ENCODE measurements at places on chromosomes 1 and 21.

DNA sequence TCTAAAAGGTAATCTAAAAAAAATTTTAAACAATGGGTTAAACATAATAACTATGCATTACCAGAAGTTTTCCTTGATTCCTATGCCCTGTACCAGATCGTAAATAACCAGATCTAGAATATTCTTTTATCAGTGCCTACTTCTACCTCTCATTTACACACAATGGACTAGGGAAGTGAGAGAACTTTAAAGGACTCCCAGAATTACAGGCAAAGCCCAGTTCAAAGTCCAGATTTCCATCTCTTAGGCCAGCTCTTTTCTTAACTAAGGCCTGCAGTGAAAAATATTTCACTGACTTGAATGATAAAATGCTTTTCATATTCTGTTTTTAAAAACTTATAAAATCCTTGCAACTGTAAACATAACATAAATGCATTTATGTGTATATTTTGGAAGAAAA, 32.6 kb downstream of the ESRRG start:
- DNase-seq, result no peak

GRCh38 chr1:179137617-179138255, 55.9 kb downstream of the TOR3A start:
- no peak for DNase-seq

- no peak for DNase-seq
These were observed 217.1 kb downstream of the NFIA start for GRCh38 chr1:61299463-61299862.

DNA sequence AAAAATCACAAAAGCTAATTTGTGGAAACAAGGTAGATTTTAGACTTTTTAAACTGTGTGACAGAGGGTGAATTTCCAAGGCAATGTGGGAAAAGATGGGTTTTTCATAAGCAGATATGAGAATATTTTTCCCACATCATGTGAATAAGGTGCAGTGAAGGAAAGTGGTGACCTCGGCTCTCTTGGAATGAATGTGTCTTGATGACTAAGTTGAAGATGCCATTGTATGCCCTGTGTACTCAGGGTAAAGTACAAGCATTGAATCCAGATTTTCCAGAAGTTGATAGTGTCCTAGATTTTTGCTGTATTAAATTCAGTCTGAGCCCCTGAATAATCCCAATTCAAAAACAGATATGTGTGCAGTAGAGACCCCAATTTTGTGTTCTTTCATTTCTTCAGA, 442.6 kb upstream of the ADGRL2 start:
- no peak for DNase-seq

GRCh38 chr1:5423109-5423508, 569.1 kb downstream of the NPHP4 start:
- no peak for DNase-seq

DNA sequence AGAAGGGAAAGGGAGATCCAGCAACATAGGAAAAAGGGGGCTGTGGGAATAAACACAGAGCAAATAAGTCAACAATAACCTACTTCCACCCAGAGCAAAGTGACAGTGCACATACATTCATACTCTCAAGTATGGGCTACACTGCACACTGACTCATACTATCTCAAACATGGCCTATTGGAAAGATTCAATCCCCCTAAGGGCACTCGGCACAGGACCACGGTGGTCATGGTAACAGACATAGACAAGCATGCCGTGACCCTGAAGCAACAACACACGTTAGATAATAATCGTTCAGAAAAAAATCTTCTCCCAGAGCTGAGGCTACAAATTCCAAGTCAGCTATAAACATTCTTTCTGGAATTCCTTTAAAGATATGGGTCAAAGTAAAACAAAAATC, 16.8 kb upstream of the JAK1 start:
- DNase-seq, result no peak

DNA sequence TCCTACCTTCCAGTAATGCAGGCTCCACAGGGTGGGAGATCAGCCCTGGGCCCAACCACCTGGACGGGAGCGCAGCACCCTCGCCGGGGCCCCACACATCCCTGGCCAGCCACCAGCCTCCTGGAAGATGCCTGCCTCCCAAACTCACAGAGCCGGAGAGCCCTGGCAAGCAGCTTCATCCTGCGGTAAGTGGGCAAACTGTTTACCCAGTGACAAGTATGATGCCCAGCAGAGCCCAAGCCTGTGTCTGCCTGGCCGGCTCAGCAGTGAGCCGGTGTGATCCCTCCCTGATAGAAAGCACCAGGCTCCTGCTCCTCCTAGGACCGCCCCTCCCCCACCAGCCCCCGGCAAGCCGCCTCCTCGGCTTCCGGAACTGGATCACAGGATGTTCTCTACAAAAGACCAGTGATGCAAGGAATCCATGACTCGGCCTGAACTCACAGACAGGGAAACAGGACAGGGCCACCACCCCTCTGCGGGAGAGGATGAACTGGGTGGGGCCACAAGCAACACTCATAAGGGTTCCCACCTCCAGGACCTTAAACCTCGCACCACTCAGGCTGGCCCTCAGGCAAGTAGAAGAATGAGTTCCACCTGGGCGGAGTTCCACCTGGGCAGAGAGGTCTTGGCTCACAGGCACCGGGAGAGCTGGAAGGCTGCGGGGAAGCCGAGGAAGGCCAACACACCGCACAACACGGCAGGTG, 7.9 kb downstream of the ACOT7 start:
- peak; percentile 77 for DNase-seq

DNA sequence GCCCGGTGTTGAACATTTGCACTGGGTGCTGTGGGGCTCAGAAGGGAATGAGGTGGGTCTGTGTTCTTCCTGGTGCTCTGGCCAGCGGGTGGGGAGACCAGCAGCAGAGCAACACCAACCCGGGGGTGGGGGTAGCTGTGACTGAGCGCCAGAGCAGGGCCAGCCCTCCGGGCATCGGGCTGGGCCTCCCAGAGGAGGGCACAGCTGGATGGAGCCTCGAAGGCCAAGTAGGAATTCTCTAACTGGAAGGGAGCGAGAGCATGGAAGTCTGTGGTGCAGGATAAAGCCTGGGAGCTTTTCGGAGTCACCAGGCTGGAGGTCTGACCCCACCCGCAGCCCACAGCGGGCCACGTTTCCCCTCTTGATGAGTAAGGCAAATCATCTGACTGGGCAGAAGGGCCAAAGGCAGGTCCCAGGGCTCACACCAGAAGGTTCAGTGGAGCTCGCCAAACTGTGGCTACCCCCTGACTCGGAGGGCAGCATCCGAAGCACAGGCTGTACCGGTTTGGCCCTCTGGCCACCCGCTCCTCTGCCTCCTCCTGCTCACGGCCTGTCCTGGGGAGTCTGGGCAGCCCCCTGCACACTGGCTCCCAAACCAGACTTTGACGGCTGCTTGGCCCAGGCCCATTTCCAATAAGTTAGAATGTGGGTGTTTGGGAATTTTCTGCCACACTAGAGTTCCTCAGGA, 18.8 kb downstream of the SLC1A7 start:
- DNase-seq, result no peak

- DNase-seq, result no peak
These were observed 943.4 kb downstream of the TTLL7 start for GRCh38 chr1:83055391-83056170.

DNA sequence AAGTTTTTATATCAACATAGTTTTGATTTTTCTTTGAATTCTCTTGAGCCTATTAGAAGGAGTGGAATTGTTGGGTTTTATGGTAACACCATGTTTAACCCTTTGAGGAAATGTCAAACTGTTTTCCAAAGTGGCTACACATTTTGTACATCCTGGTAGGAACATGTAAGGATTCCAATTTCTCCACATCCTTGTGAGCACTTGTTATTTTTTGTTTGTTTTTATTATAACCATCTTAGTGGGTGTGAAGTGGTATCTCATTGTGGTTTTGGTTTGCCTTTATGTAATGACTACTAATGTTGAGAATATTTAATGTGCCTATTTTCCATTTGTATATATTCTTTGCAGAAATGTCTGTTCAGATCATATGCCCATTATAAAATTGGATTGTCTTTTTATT, 120.5 kb downstream of the FGGY start:
- DNase-seq, result no peak

GRCh38 chr1:32806290-32806689, 10.9 kb downstream of the YARS1 start:
- DNase-seq, result no peak

GRCh38 chr1:116514708-116515525, 55.9 kb downstream of the CD58 start:
- no peak for DNase-seq

- no peak for DNase-seq
These were observed 210.2 kb downstream of the LRRC7 start for GRCh38 chr1:69777971-69778370.

DNA sequence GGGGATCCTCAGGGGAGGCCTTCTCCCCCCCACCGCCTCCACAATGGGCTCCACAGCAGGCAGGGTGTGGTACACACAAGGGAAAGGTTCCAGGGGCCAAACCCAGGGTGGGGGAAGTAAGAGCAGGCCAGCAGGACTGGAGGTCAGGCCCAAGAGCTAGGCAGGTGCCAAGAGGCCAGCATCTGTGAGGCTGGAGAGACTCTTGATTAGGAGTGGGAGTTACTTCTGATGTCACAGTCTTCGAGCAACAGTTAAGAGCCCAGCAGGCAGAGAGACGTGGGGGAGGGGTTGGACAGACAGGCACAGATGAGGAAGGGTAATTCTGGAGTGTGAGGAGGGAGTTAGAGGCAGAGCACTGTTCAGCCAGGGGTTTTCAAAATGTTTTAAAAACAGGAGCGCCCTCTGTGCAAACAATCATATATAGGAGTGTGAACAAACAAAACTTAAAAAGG, 55.8 kb downstream of the SLC9A1 start:
- no peak for DNase-seq

DNA sequence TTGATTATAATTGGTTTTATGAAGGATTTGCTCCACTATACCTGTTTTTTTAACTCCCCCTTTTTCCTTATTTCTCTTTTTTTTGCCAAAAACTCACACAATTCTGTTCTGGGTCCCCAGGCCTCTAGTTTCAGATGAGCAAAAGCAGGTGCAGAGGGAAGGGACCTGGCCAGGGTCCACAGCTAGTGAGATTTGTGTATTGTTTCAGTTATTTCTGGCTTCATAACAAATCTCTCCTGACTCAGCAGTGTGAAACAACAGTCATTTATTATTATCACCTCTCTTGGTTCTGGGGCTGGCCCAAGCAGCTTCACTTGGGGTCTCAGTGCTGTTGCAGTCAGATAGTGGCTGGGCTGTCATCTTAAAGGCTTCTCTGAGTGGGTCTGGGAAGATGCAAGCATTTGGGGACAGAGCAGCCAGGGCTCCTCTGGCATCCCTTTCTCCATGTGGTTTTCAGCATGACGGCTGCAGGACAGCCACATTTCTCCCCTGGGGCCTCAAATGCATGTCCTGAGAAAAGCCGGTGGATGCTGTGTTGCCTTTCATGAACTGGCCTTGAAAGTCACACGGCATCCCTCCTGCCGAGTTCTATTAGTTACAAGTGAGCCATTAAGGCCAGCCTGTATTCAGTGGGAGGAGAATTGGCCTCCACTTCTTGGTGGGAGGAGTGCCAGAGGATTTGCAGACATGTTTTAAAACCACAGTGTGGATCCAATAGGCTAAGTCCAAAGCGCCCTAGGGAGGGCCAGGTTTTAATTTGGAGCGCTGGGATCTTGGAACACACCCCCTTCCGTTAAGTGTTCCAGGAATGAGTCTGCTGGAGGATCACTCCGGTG, 137.1 kb downstream of the CAMTA1 start:
- peak; percentile 87 for DNase-seq

DNA sequence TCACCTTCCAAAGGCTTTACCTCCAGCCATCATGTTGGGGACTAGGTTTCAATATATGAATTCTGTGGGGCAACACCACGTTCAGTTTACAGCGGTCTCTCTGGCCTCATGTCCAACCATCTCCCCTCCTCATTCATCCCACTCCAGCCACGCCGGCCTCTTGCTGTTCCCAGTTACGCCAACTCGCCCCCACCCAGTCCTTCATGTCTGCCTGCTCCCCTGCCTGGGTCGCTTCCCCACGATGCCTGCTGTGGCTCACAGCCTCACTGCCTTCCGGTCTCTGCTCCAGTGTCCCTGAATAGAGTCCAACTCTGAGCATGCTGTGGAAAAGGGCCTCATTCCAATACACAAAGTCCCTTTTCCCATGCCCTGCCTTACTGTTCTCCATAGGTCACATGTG, 193.8 kb downstream of the KIF26B start:
- DNase-seq, result no peak

DNA sequence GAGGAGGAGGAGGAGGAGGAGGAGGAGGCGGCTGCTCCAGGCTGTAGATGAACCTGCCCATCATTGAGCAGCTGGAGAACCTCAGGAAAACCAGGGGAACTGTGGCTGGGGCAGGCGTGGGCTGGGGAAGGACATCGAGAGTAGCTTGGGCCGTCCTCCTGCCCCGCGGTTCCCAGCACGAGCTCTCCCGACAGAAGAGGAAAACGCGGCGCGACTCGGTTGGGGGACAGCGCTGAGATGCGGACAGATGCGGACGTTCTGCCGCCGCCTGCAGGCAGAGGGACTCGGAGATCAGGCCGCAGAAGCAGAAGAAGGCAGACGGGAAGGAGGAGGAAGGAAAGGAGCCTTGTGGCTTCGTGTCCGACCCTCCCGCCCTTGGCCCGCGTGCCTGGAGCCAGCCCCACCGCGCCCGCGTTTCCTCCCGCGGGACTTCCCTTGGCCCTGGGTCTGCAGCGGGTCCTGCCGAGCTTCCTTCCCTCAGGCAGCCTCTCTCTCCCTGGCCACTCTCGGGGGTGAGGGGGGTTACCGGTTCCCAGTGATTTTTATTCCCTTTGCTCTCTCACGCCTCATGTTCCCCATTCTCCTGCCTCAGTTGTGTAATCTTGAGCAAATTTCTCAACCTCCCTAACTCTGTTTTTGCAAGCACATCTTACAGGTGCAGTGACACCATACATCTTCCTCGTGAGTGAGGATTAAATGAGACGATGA, 1.7 kb upstream of the TNFRSF9 start:
- DNase-seq, result no peak

GRCh38 chr1:168178227-168178637, 530 bp upstream of the TIPRL start:
- no peak for DNase-seq

DNA sequence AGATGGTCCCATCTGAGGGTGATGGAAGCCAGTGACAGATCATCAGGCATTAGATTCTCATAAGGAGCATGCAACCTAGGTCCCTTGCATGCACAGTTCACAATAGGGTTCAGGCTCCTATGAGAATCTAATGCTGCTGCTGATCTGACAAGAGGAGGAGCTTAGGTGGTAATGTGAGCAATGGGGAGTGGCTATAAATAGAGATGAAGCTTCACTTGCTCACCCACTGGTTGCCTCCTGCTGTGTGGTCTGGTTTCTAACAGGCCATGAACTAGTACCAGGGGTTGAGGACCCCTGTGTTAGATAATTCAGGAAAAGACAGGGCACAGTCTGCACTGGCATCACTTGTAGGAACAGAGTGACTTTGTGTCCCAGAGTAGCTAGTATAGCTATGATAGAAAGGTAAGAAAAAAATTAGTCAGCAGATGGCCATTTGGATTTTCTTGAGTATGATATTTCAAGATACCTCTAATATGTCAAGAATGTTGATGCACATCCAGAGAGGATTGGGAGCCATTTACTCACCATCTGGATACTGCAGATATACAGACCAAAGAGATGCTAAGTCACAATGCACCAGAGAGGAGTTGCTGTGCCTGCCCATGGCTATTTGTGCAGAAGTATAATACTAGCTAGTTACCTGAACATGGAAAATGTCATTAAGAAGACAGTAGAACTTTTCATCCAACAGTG, 53.6 kb downstream of the ADCY10 start:
- DNase-seq, result no peak

Measured in NCI-H1092 (cell line).